Activated naive CD4-positive, alpha-beta T cell treated with anti-CD3 and anti-CD28 coated beads, Interleukin-2, amount 50 U/mL, for 16 hours (primary cell): ENCODE measurements at places on chromosomes 12 and 14.

GRCh38 chr12:64666054-64666914, 56.0 kb downstream of the RASSF3 start:
- no peak for DNase-seq

DNA sequence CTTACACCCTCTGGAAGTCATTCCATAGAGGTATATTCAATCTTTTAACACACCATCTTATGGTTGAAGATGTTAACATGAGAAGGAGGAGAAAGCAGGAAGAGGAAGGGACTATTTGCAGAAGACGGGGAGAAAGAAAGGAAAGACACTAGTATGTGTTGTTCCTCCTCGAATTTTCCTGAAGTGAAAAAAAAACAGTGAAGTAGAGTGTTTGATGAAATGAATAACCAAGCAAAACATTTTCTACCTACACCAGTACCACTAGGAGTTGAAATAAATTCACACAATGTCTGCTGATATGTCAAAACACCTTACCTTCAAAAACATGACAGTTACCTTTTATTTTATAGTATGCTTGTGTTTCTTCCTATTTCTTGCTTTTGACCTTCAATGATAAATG, 1.4 kb upstream of the CNOT2 start:
- DNase-seq = no peak

- no peak for DNase-seq
Measured at GRCh38 chr12:114371250-114371649, 34.7 kb downstream of the TBX5 start.

DNA sequence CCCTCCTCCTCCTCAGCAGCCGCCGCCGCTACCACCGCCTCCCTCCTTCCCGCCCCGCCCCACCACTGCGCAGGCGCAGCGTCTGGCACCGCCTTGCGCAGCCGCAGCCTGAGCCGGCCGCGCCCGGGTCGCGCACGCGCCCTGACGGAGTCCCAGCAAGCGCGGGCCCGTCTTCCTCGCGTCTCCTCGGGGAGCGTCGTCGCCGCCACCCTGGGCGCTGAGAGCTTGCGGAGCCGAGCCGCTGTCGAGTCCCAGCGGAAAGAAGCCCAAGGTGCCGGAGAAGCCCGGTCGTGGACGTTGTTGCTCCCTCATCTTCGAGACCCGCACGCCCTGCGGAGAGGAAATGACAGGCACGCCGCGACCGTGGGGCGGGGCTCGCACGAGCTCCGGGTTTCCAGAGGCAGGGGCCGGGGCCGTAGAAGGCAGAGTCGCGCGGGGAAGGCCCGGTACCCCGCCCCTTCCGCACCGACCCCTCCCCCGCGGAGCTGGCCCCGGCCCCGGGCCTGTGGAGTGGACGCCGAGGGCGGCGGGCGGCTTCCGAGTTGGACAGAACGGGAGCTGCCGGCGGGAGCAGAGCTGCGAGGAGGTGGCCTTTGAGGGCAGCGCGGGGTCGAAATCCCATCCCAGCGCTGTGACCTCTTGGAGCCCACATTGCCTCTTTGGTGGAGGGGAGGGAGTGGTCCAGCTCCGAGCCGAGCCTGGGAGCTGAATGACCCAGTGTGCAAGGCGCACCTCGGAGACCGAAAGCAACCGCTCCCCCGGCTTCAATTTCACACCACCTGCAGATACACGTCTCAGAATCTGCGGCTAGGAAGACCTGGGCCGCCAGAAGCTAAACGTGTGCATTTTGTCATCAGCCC, 469 bp upstream of the RAB35 start:
- peak; percentile 96 for DNase-seq

GRCh38 chr12:105955976-105956375, 182.8 kb downstream of the NUAK1 start:
- DNase-seq = no peak

DNA sequence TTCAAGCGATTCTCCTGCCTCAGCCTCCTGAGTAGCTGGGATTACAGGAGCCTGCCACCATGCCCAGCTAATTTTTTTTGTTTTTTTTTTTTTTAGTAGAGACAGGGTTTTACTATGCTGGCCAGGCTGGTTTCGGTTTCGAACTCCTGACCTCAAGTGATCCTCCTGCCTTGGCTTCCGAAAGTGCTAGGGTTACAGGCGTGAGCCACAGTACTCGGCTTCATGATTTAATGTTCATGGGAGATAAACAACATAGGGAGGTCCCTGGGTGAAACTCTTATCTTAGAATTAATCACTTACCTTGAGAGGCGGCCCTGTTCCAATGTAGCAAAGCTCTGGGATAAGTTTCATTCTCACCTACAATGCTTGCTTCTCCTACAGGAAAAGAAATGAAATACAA, 48.3 kb downstream of the SEL1L start:
- DNase-seq = no peak

- no peak for DNase-seq
Measured at GRCh38 chr14:50668826-50669143, 679 bp upstream of the SAV1 start.
